Dorsolateral prefrontal cortex (tissue), 122 donors: ENCODE measurements at places on chromosomes 12 and 14. TPM values are rescaled to one million over a fixed set of nuclear protein-coding genes. Genes with fewer than 3 reads are reported as not detected.

The APOLD1 gene
- total RNA-seq: 38.6 TPM

The KRT5 gene
- 5.1 TPM for total RNA-seq

The INHBC gene
- total RNA-seq: not detected

The SDR9C7 gene
- total RNA-seq: 0.87 TPM

The TRPV4 gene
- total RNA-seq: 0.49 TPM

The POU6F1 gene
- total RNA-seq: 70.6 TPM

The BICDL1 gene
- 58.3 TPM for total RNA-seq

The MYF6 gene
- total RNA-seq: not detected
